ENCODE measurements at places on chromosomes 11 and 22.

GRCh38 chr11:2399488-2400068, 972 bp upstream of the TSSC4 start:
- DNase-seq = no peak

DNA sequence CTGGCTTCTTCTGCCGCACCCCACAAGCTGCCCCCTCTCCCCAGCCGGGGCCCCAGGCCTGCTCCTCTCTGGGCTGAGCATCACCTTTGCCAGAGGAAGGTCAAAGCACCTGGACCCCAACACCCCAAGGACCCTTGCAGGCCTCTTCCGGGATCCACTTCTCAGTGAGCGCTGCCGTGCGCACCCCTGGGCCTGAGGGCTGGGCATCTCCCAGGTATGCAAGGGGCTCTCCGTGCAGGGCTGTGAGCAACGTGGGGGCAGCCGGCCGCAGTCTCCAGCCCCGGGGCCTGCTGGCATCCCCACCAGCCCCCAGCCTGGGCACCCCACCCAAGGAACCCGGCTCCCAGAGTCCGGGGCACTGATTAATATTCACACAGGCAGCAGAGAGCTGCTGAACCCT, 64.0 kb downstream of the BRD1 start:
- DNase-seq = no peak

DNA sequence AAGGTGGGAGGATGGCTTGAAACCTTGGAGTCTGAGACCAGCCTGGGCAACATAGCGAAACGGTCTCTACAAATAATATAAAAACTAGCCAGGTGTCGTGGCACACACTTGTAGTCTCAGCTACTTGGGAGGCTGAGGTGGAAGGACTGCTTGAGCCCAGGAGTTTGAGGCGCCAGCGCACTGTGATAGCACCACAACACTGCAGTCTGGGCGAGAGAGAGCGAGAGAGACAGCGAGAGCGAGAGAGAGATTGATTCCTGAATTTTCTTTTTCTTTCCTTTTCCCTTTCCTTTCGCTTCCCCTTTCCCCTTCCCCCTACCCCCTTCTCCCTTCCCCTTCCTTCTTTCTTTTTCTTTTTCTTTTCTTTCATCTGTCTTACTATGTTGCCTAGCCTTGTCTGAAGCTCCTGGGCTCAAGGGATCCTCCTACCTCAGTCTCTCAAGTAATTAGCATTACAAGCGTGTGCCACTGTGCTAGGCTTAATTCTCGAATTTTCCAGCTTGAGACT, 162.4 kb upstream of the ZBED5 start:
- DNase-seq = no peak

GRCh38 chr11:6926208-6927029, at the start of gene ZNF215:
TSS of gene ZNF215 (plus strand) at chr11:6926426. CDS start at chr11:6932273, 5,847 bp downstream.
- no peak for DNase-seq

- DNase-seq = no peak
Observed at GRCh38 chr22:19473578-19473977, 5.4 kb downstream of the UFD1 start.

DNA sequence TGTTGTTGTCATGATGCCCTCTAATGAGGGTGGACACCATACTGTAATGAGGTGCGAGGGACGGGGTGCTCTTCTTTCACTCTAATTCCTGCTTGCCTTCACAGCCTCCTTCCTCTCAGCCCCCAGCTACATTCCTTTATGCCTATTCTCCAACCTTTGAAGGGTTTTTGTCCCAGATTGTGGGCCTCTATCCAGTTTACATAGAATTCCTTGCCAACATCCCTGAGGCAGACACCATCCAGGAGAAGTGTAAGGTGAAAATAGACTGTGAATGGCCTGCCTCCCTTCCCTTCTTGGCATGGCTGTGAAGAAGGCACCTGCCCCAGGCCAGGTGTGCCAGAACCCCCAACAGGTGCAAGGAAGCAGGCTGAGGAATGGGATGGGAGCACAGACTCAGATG, 122.3 kb downstream of the CHST1 start:
- no peak for DNase-seq

- DNase-seq = no peak
Observed at GRCh38 chr11:99585606-99586005, 564.9 kb downstream of the CNTN5 start.

DNA sequence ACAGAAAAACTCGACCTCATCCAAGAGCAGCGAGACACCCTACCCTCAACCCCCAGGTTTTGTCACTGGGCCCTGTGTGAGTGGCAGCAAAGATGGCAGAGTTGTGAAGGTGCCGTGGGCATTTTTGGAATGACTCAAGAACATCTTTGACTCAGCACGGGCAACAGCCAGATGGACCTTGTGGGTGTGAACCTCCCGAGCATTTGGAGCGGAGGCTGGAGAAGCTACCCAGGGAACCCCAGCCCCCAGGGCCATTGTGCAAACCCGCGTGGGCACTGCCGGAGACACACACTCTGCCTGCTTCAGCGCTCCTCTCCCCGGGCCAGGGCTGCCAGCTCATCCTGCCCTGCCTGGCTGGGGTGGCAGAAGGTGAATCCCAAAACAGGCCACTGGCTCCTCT, 66.1 kb downstream of the PANX1 start:
- DNase-seq = no peak

DNA sequence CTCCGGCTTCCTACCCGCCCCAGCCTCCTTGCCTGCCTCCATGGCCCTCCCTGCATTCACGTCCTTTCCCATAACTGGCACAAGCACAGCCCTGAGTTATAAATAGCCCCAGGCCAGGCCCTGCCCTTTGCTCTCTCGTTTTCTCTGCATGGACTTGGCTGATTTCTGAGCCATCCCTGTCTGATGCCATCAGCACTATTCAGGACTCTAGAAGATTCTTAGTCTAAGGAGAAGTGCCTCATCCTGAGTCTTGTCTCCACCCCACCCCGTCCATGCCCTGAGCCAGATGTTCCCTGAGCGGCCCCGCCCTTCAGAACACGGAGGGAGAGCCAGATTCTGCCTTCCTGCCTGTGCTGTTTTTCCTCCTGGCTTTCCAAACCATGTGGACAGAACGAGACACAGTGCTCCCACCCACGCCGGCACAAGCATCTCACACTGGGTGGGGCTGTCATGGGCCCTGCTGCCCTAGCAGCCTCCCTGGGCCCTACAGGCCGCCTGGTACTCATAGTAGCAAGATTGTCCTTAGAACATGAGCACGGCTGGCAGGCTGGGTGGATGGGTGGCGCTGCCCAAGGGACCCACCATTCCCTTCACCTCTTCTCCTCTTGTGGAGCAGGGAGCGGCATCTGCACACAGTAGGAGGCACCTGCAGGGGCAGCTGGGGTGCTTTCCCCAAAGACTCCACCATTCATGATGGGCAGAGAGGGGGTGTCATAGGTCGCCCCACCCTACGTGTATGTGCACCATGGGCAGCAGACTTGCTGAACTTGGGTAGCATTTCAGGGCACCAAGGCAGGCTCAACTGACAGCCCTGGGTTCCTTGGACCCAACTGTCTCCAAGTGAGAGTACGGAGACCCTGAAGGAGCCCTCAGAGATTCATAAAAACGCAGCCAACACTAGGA, 76.9 kb downstream of the BCR start:
- DNase-seq = no peak

- no peak for DNase-seq
Observed at GRCh38 chr22:42711281-42711731, 9.4 kb downstream of the A4GALT start.

- no peak for DNase-seq
Observed at GRCh38 chr11:106231591-106231990, 154.1 kb downstream of the AASDHPPT start.

All from central memory CD4-positive, alpha-beta T cell (primary cell).